Activated naive CD4-positive, alpha-beta T cell treated with anti-CD3 and anti-CD28 coated beads for 36 hours (primary cell): ENCODE measurements at places on chromosomes 5 and 9. TPM values are rescaled to one million over a fixed set of nuclear protein-coding genes. Genes with fewer than 3 reads are reported as not detected.

Gene APBA1
- 0.10 TPM for total RNA-seq

Gene RAB3C
- total RNA-seq: not detected

Gene ADAM19
- 39.3 TPM for total RNA-seq

Gene MZB1
- 2.8 TPM for total RNA-seq

Gene HACD4
- total RNA-seq: 1.1 TPM

Gene GADD45G
- 1.2 TPM for total RNA-seq

Gene ORM1
- not detected for total RNA-seq

Gene LRRC19
- not detected for total RNA-seq

GRCh38 chr5:151048526-151048925 is 28.1 kb downstream of the GPX3 start:
- H3K36me3 ChIP-seq: peaks cover 61% of the 10 kb centered on the region
- no peaks in the 10 kb centered on the region for H3K4me1 ChIP-seq
- no peak overlapping the region for H3K4me3 ChIP-seq
- no peak overlapping the region for H3K27ac ChIP-seq
- H3K27me3 ChIP-seq: no peaks in the 10 kb centered on the region

- peaks cover 1% of the 10 kb centered on the region for H3K36me3 ChIP-seq
- peak overlapping the region; percentile 8 for H3K4me3 ChIP-seq
- peaks cover 68% of the 10 kb centered on the region for H3K4me1 ChIP-seq
- H3K27me3 ChIP-seq: no peaks in the 10 kb centered on the region
Observed at GRCh38 chr5:151094030-151094851, 13.4 kb upstream of the TNIP1 start.

DNA sequence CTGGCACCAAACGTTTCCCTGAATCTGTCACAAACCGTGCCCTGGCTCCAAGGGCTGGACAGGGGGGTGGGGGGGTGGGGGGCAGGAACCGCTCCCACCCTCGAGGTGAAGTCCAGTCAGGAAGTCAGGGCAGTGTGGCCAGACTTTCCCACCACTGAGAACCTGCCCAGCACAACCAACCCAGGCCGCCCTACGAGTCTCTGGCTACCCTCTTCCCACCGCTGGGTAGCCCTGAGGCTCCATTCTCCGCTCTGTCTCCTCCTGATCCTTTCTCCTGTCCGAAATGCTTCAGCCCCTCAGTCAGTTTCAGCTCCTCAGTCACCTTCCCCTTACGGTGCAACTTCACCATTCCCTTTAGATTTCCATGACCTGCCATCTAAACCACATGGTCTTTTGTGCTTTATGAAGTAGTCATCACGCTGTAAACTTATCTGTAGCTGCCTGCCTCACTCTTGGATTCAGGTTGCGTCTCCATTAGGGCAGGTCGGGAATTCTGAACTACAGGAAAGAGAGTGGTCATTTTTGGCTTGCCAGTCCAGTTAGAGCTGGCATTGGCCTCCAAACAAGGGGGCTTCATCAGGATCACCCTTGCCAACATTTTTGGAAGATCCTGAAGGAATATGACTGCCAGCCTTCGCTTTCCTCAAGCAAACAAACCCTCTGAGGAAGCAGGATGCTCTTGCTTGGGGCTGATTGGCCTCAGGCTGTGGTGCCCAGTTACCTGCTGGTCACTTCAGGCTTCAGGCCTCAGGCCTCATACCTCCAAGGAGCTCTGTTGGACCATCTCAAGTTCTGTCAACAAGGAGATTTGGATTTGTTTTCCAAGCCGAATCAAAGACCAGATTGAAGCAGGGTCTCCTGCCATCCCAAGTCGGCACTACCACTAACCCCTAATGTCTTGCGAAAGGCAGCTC is 794 bp upstream of the DCAF12 start:
- peak overlapping the region; percentile 93 for H3K4me3 ChIP-seq
- H3K27ac ChIP-seq: peak overlapping the region; percentile 93
- no peaks in the 10 kb centered on the region for H3K27me3 ChIP-seq
- H3K4me1 ChIP-seq: peaks cover 29% of the 10 kb centered on the region
- H3K36me3 ChIP-seq: peaks cover 19% of the 10 kb centered on the region

DNA sequence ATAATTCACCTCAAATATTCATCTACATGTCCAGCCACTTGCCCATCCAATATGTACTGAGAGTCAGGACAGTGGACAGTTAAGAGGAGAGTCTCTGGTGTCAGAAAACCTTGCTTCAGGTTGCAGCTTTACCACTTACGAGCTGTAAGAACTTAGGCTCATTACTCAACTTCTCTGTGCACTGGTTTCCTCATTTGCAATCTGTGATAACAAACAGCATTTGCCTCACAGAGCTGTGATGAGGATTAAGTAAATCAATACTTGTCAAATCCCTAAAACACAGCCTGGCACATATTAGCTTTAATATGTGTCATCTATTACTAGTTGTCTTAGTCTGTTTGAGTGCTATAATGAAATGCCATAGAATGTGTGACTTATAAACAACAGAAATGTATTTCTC is 8.6 kb downstream of the GOLGA1 start:
- no peak overlapping the region for H3K4me3 ChIP-seq
- H3K27ac ChIP-seq: no peak overlapping the region
- H3K4me1 ChIP-seq: peaks cover 2% of the 10 kb centered on the region
- peaks cover 40% of the 10 kb centered on the region for H3K36me3 ChIP-seq
- H3K27me3 ChIP-seq: no peaks in the 10 kb centered on the region
- no peak for DNase-seq

DNA sequence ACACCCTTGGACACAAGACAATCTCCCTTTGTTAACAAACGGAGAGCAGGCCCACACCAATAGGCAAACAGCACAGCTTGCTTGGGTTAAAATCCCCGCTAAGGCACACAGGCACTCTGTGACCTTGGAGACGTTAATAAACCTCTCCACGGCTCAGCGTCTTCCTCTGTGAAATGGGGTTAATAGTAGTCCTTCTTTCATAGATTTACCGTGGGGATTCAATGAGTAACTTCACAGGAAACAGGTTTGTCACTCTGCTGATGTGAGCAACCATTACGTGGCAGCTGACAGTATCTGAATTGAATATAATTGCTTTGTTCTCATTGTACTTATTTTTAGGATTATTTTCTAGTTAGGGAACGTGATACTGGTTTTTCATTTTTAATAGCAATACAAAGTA is 65.2 kb upstream of the ADRA1B start:
- no peak for DNase-seq
- peaks cover 9% of the 10 kb centered on the region for H3K27me3 ChIP-seq
- H3K36me3 ChIP-seq: no peaks in the 10 kb centered on the region
- no peaks in the 10 kb centered on the region for H3K4me1 ChIP-seq
- no peak overlapping the region for H3K4me3 ChIP-seq

- DNase-seq: peak; percentile 37
- H3K27me3 ChIP-seq: no peaks in the 10 kb centered on the region
- peak overlapping the region; percentile 8 for H3K27ac ChIP-seq
- peaks cover 60% of the 10 kb centered on the region for H3K4me1 ChIP-seq
- no peak overlapping the region for H3K4me3 ChIP-seq
Observed at GRCh38 chr5:157855404-157855994, 3.4 kb downstream of the CLINT1 start.

- H3K4me1 ChIP-seq: no peaks in the 10 kb centered on the region
- no peaks in the 10 kb centered on the region for H3K36me3 ChIP-seq
- no peak overlapping the region for H3K27ac ChIP-seq
- no peak for DNase-seq
- H3K4me3 ChIP-seq: no peak overlapping the region
Observed at GRCh38 chr5:116763987-116764866, 189.6 kb upstream of the SEMA6A start.

DNA sequence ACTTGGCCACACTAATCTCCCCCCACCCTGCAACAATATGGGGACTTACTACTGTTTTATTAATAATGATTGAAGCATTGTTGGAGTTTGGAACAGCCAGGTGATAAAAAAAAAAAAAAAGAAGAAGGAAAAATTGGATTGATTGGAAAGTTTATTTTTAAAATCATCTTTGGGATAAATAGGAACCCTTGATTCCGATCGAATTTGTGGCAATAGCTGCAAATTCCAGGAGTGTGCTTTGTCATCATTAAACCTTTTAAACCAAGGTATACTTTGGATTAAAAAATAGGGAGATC is 907 bp upstream of the NR2F1 start:
- H3K27ac ChIP-seq: no peak overlapping the region
- H3K4me3 ChIP-seq: no peak overlapping the region

GRCh38 chr5:67696446-67696845 is 499.8 kb upstream of the CD180 start:
- H3K27ac ChIP-seq: no peak overlapping the region
- H3K36me3 ChIP-seq: no peaks in the 10 kb centered on the region
- no peak overlapping the region for H3K4me3 ChIP-seq
- H3K27me3 ChIP-seq: peaks cover 3% of the 10 kb centered on the region

DNA sequence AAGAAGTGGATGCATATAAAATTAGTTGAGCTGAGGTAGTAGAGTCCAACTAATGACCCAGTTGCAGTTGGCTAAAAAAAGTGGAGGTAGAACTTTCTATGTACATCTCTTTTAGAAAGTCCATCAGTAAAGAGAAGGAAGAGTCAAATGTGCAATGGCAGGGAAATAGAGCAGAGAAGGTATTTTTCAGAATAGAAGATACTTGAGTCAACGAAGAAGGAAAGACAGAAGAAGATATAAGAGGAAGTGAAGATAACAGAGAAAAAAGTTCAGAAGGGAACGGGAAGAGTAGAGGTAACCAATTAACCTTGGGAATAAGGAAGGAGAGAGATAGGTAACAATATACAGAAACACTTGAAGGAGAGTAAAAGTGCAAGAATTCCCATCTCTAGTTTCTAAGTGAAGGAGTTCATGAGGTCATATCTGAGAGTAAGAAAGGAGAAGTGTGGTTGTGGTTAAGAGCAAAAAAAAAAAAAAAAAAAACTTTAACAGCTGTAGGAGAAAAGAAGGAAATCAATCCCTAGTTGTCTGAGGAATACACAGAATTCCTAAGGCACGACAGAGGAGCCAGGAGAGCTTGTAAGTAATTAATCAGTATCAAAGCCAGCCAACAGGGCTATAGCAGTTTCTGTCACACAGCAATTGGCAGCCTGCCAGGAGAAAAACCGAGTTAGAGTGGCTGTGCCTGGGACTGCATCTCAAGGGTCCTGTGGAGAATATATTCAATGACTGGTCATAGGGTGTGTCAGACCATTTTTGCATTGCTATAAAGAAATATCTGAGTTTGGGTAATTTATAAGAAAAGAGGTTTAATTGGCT is 61.0 kb downstream of the ARL15 start:
- H3K36me3 ChIP-seq: no peaks in the 10 kb centered on the region
- H3K27ac ChIP-seq: no peak overlapping the region
- H3K27me3 ChIP-seq: no peaks in the 10 kb centered on the region
- DNase-seq: peak; percentile 19
- H3K4me1 ChIP-seq: peaks cover 10% of the 10 kb centered on the region

DNA sequence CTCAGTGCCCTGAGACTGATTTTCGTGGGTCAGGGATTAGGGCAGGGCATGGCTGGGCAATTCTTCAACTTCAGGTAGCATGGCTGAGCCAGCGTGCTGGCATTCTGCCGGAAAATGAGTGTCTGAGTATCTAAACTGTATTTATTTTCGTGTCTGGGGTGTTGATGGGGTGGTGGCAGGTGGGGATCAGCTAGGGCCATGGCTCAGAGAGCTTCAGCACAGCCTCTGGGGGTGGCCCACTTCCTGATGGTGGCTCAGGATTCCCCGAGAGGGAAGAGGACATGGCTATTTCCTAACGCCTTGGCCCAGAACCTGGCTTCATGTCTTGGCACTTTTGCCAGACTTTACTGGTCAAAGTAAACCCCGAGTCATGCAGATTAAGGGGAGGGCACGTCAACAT is 260.5 kb downstream of the GADD45G start:
- H3K4me3 ChIP-seq: no peak overlapping the region
- no peaks in the 10 kb centered on the region for H3K36me3 ChIP-seq
- no peak for DNase-seq
- H3K27ac ChIP-seq: no peak overlapping the region
- no peaks in the 10 kb centered on the region for H3K27me3 ChIP-seq

DNA sequence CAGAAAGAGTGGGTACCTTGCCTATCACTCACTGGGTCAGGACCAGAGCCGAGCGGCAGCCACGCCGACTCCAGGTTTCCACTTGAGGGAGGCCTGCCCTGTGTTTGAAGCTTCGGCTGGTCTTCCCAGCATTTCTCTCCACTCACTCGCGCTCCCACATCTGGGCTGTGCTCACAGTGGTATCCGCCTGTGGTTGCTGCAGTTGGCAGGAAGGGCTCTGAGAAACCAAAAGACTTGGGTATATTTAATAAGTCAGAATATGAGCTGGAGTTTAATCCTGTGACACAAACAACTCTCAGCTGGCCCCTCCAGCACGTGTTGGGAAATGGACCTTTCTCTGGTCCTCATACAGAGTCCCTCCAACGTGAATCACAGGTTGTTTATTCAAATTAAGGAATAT is 70.9 kb downstream of the SPRY4 start:
- DNase-seq: no peak
- H3K4me1 ChIP-seq: no peaks in the 10 kb centered on the region
- H3K27ac ChIP-seq: no peak overlapping the region
- H3K27me3 ChIP-seq: no peaks in the 10 kb centered on the region
- H3K4me3 ChIP-seq: no peak overlapping the region

DNA sequence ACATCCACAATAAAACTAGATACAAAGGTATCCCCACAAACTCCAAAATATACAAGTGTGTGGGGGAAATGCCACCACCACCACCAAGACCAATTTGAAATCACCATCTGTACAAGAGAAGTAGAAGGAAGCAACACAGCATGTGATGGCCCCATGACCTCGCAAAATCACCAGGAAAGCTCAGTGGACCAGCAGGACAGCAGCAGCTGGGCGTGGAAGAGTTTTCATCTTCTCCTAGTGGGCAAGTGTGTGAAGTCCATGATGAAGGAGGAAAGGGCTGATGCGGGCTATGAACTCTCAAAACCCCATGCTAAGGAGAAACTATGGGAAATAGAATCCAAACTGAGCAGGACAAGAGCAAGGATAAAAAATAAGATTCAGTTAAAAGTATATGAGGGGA is 58.1 kb downstream of the GOLPH3 start:
- H3K36me3 ChIP-seq: peaks cover 20% of the 10 kb centered on the region
- no peak overlapping the region for H3K4me3 ChIP-seq
- no peak for DNase-seq
- H3K27me3 ChIP-seq: no peaks in the 10 kb centered on the region
- H3K4me1 ChIP-seq: peaks cover 34% of the 10 kb centered on the region

GRCh38 chr5:140169410-140169809 is 5.6 kb upstream of the CYSTM1 start:
- no peak overlapping the region for H3K27ac ChIP-seq
- no peaks in the 10 kb centered on the region for H3K27me3 ChIP-seq
- no peak for DNase-seq
- H3K4me1 ChIP-seq: peaks cover 6% of the 10 kb centered on the region
- H3K4me3 ChIP-seq: no peak overlapping the region

- H3K27me3 ChIP-seq: no peaks in the 10 kb centered on the region
- no peak overlapping the region for H3K27ac ChIP-seq
- no peak for DNase-seq
- peaks cover 12% of the 10 kb centered on the region for H3K4me1 ChIP-seq
Observed at GRCh38 chr9:71733176-71733575, 35.1 kb downstream of the CEMIP2 start.

- no peak overlapping the region for H3K4me3 ChIP-seq
- no peaks in the 10 kb centered on the region for H3K36me3 ChIP-seq
- peaks cover 3% of the 10 kb centered on the region for H3K4me1 ChIP-seq
- no peaks in the 10 kb centered on the region for H3K27me3 ChIP-seq
- DNase-seq: no peak
Observed at GRCh38 chr5:1375871-1376810, 31.2 kb upstream of the CLPTM1L start.
